ENCODE measurements at places on chromosomes 11 and 22.

GRCh38 chr11:112632866-112633505 lies 328.2 kb upstream of the NCAM1 start:
- DNase-seq: no peak

DNA sequence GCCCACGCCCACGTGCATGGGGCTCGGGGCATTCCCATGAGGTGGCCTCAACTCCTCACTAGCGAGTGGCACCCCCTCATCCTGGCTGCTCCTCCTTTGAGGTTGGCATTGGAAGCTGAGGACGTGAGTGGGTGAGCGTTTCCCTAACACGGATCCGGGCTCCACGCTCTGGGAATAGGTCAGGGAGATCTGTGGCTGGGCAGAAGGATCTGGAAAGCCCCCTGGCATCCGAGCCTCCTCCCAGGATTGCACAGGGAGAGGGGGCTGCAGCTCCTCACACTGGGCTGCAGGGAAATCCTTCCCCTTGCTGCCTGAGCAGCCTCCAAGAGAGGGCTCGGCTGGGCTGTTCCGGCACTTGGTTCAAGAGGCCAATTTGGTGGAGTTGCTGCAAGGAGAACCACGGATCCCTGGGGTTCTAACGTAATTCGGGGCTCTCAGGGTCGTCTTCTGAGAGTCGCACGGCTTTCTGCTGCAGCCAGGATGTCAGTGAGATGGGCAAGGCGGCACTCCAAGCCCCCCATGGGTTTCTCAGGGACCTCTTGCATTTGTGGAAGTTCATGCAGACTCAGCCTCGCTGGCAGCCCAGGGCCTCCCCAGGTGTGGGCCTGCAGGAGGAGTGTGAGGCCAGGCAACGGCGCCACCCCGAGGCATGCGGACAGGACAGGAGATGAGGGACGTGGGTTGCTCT lies 1119.0 kb downstream of the BRD1 start:
- DNase-seq: no peak

DNA sequence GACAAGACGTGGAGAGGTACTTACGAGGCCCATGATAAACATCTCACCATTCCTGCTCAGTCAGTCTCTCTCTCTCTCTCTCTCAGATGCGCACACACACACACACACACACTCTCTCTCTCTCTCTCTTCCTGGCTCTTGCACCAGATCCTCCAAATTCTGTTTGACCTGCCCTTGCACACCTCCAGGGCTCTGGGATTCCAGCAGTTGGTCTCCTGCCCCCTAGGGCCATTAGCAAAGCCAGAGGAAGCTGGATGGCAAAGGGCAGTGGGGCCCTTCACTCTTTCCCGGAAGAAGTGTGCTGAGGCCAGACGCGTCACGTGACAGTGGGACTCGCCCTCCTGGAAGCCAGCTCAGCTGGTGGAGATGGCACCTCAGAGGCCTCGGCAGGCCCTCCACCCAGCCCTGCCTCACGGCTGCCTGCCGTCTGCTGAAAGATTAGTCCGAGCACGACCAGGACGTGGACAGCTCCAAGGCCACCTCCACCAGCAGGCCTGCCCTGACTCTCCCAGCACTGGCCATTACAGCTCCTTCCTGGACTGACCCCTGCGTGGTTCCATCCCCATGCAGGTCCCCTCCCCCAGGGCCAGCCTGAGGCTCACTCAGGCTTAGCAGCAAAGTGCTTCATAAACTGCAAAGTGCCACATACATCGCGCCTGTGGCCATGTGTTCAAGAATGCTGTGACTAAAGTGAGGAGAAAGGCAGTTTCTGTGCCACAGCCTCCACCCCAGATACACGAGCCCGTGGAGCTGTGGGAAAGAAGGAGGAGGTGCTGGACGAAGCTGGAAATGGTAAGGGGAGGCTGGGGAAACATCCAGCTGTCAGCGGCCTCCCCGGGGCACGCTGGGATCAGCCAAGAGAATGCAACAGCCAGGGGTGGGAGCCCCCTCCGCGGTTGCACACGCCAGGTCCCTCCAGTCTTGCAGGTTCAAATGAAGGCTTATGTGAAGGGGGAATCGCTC lies 3.7 kb downstream of the PDGFB start:
- DNase-seq: no peak

DNA sequence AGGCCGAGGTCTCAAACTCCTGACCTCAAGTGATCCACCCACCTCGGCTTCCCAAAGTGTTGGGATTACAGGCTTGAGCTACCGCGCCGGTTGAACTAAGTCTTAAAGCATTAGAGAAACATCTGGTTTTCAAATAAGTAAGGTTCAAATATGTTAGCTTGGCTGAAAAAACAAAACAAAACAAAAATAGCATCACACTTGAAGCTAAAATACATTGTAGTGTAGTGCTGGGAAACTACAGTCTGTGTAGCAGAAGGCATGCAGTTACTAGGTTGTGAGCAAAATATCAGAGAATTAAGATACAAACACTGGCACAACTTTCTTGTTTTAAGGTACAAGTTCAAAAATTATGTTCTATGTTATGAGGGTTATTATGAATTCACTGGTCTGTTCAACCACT lies 224.8 kb upstream of the CHORDC1 start:
- no peak for DNase-seq

GRCh38 chr11:73950869-73951710 lies at the start of gene DNAJB13:
Gene DNAJB13, plus strand, starts transcription at chr11:73951026. Its CDS starts 44 bp downstream, at chr11:73951070.
- peak; percentile 83 for DNase-seq

- DNase-seq: no peak
Observed at GRCh38 chr11:92707665-92708064, 261.8 kb upstream of the MTNR1B start.

DNA sequence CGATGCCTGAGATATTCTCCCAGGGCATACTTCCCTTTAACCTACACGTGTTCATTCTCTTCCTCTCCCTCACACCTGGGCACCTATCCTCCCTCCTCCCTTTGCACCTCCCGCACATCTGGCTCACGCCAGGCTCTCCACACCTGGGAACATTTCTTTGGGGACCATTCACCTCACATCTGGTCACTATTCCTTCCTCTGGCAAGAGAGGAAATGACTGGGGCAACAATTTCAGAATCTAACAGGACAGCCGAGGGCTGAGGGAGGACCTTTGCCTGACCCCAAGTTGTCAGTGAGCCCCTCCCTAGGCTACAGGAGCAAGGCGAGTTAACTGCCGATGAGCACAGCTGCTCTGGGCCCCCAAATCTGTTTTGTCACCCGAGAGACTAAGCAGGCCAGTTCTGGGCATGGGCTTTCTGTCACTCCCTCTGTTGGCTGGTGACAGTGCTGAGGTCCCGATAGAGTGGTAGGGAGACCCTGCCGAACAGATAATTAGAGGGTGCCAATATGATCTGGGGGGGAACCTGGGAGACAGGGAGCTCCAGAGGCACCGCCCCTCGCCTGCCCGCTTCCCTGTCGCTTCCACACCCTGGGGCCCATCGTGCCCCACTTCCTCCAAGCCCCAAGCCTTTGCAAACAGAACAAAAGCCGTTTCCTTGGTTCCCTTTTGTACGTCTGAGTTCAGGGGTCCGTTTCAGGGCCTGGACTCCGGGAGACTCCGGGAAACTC lies 45.6 kb downstream of the EIF3F start:
- DNase-seq: no peak

DNA sequence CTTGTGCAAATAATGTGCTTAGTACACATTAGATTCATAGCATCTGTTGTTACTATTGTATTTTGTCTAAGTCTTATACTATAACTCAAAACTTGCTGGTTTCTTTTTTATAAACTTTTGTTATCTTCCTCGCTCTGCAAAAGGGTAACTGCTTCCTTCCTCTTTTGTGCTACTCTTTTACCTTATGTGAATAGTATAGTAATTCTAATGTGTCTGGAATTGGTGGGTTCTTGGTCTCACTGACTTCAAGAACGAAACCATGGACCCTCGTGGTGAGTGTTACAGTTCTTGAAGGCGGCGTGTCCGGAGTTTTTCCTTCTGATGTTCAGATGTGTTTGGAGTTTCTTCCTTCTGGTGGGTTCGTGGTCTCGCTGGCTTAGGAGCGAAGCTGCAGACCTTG lies 563.1 kb upstream of the LUZP2 start:
- DNase-seq: no peak

DNA sequence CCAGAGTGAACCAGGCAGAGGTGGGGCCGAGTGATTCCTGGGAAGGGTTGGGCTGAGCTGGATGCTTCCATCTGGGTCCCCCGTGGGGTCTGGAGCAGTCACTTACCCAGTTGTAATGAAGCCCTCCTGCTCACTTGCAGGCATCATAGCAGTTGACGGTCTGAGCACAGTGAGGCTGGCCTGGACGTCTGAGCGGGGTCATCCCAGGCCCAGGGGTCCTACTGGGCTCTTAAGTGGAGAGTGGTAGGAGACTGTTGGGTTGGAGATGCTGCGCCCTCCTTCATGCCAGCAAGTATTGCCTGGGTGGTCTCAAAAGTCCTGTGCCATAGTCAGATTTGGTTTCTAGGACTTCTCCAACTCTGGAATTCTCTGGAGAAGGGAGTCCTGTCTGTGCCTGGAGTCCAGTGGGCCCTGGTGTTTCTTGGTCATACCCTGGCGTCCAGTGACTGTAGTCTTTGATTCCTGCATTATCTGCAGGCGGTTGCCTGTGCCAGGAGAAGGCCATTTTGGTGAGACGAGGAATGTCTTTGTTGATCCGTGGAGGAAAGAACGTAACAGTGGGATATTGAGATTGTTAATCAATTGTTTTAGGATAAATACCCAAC lies 82.3 kb downstream of the TBC1D22A start:
- DNase-seq: no peak

GRCh38 chr11:8248786-8249185 lies 14.9 kb downstream of the LMO1 start:
- no peak for DNase-seq

- DNase-seq: no peak
Observed at GRCh38 chr11:22037505-22037904, 155.4 kb upstream of the ANO5 start.

DNA sequence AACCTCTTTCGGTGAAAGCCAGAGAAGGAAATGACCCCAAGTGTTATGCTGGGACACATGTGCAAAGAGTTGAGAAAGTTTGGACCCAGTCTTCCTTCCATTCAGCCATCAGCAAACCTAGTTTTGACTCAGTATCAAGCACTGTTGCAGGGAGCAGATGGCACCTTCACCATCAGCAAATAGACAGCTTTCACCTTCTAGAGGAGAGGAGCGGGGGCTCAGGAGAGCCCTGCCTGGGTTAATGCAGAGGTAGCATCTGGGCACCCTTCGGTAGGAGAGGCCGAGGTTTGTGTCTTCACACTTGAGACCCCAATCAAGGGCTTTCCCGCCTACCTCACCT lies 16.2 kb upstream of the MFRP start:
- no peak for DNase-seq

DNA sequence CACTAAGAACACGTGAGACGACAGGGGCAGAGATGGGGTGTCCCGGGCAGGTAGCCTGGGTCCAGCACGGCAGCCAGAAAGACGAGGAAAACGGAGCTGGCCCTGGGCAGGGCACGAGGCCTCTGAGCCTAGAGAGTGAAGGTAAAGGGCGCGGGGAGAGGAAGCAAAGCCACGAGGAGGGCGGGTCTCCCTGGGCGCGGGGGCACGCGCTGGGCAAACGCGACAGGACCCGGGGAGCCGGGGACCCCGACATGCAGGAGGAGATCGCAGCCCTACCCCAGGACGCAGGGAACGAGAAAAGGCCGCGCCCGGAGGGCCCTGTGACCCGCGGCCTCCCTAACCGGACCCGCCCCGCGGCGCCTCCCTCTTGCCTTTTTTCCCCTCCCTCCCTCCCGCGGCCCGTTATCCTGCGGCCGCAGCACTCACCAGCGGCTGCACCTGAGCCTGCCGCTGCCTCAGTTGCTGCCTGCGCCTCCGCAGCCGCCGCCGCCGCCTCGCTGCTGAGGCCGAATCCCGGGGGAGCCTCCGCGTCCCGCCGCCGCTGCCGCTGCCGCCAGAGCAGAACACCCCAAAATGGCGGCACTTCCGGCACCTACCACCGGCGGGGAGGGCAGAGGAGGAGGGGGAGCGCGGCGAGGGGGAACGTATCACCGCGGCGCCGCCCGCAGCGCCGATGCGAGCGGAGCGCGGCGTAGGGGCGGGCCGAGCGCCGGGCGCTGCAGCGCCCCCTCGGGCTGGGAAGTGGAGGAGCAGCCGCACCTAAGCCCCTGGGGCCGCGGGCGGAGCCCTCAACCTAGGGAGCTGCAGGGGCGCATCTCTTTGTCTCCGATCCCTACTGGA lies at the start of gene CELF1:
TSS of gene CELF1 (minus strand) at position 567 of the 840 bp plus-strand sequence. CDS start 53,609 bp downstream, outside the sequence.
- peak; percentile 93 for DNase-seq

GRCh38 chr11:100966366-100966765 lies 163.2 kb downstream of the PGR start:
- no peak for DNase-seq

- DNase-seq: no peak
Observed at GRCh38 chr11:20415432-20415831, 27.9 kb downstream of the PRMT3 start.

DNA sequence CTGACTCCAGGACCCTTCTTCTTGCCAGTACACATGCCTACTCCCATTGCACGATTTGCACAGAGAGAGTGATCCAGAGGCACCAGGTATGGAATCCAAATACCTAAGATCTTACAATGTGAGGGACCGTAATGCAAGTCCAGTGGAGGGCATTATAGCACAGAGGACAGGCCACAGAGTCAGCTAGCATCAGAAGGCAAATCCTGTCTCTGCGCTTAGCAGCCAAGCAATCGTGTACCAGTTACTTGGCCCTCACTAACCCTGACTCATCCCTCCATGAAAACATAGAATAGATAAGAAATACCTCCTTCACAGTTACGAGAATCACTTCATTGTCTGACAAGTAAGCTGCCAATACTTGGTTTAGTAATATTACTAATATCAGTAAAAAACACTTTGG lies 69.7 kb upstream of the SLC6A5 start:
- no peak for DNase-seq

DNA sequence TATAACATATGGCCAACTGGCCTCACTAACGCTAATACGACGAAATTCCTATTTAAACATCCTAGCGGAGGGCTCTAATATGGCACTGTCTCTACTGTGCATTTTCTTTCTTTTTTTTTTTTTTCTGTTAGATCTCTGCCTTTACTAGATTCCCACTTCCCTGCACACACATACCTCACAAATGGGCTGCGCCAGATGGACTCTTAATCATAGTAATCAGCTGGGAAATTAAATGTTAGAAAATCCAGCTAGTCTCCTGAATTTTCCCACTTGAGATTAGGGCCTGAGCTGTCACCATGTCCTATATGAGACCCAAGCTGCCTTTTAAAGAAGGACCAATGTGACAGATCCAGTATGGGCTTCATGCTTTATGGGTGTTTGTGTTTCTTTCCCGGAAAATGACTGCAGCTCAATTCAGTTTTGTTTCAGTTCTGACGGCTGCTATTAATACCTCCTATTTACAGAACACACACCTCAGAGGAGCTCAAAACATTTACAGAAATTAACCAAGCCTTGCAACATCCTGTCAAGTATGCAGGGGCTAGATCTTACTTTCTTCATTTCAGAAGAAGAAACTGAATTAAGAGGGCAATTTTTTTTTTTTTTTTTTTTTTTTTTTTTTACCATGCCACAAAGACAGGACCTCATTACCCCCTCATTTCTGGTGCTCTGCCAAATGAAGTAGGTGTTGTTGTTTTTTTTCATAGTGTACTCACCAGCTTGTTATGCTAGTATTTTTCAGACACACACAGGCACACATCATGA lies 49.8 kb upstream of the BLID start:
- no peak for DNase-seq
